NCI-H748 treated with DMSO at 0.1 percent for 48 hours (cell line): ENCODE measurements at places on chromosomes 7 and 10.

GRCh38 chr10:13739183-13739582, 152.4 kb downstream of the PRPF18 start:
- DNase-seq: no peak

GRCh38 chr10:17113346-17113745, 16.3 kb downstream of the CUBN start:
- DNase-seq: no peak

GRCh38 chr7:69550991-69551390, 47.3 kb upstream of the AUTS2 start:
- DNase-seq: no peak

GRCh38 chr7:94973844-94974243, 66.5 kb downstream of the PPP1R9A start:
- no peak for DNase-seq

DNA sequence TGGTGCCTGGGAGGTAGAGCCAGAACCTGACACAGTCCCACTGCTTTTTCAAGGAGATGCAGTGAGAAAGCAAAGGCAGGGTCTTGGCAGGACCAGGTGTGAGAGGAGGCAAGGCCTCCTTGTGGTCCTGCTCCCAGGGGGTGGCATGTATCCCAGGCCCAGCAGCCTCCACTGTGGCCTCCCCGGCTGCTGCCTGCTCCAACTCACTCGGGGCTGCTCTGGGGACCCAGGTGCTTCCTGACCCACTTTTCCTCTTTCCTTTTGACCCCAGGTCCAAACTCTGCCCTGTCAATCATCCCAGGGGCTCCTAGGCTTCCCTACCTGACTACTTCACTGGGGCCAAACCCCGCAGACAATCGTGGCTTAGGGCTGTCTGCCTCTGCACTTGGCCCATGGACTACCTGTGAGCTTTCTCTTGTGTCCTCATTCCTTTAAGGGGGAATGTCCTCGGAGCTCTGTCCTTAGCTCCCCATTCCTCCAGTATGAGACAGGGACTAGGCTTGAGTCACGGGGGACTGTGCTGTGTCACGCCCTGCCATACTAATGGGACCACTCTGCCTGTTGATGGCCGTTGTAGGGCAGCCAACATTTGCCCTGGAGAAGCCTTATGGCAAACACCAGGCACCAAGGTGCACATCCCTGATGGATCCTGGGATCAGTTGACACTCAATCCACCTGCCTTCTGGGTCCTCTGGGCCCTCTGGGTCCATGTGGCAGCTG, 1.1 kb upstream of the AEBP1 start:
- no peak for DNase-seq
